ENCODE measurements at places on chromosomes 5 and 9. TPM values are rescaled to one million over a fixed set of nuclear protein-coding genes. Genes with fewer than 3 reads are reported as not detected.

DNA sequence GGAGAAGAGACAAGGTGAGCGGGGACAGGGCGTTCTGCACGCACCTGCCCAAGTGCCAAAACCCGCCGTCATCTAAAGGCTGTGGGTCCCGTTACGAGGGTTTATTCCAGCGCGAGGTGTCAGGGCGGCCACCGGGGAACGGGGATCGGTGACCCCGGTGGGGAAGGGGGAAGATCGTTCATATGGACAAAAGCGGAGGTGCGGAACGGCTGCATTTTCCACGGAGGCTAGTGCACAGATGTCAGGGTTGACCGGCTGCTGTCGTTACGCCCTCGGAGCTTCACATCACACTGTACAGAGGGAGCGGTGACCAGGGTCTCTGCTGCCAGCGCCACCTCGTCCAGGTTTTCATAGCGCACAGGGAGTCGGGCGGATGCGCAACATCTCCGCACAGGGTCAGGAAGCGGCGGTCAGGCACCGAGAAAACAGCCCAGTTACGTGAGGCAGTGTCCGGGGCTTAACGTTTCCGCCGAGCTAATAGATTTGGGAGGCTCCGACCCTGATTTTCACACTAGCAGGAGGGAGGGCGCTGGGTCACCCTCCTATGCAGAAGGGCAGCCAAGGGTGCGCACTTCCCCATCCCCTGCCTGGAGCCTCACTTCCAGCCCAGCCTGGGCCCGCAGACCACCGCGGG lies 13.5 kb downstream of the BTNL9 start:
- DNase-seq = no peak

DNA sequence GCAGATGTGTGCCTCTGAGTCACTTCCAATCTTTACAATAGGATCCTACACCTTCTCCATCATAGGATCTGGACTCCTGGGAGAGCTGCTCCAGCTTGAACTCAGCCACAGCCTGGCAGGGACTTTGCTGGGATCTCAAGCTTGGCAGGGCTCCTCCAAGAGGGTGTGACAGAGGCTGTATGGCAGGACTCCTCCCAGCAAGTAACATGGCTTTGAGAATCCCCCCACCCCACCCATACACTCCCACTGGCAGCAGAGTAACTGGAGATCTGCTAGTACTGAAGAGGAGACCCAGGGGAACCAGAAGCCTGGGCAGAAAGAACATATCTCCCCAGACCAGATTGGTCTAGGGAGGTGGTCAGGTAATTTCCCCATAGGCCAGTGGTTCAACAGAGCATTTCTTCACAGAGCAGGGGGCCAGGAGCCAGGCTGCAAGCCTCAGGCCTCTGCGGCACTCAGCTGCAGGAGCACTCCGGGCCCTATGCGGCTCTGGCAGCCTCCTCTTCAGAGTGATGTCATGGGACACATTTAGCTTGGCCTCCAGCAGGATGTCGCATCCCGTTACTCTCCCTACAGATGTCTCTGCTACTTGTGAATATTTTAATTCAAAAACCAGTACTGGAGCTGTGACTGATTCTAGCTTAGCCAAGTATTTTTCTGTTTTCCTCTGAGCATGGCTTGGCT lies 1.7 kb upstream of the ACSL6 start:
- DNase-seq = peak; percentile 58

- DNase-seq = no peak
Observed at GRCh38 chr9:116819116-116819515, 132.0 kb downstream of the TRIM32 start.

- no peak for DNase-seq
Observed at GRCh38 chr5:76457674-76458485, 54.8 kb downstream of the IQGAP2 start.

- peak; percentile 7 for DNase-seq
Observed at GRCh38 chr9:113737517-113738271, 138.4 kb upstream of the ZNF618 start.

GRCh38 chr9:126682113-126682810 lies 68.5 kb downstream of the LMX1B start:
- DNase-seq = no peak

DNA sequence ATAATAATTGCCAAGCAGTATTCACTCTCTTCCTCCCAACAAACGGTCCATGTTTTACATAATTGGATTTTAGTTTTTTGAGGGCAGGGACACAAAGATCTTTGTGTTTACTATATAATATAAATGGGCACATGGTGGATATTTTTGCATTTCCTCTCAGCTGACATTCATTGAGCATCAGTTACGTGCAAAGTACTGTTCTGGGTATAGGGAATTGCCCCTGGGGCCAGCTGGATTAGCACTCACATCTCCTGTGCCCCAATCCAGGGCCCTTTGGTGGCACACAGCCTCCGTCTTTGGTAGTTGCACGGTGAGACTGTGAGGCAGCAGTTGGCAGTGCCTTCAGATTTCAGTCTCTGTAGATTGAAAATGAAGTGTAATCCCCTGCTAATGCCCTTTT lies 1.6 kb downstream of the TDRD7 start:
- DNase-seq = no peak

DNA sequence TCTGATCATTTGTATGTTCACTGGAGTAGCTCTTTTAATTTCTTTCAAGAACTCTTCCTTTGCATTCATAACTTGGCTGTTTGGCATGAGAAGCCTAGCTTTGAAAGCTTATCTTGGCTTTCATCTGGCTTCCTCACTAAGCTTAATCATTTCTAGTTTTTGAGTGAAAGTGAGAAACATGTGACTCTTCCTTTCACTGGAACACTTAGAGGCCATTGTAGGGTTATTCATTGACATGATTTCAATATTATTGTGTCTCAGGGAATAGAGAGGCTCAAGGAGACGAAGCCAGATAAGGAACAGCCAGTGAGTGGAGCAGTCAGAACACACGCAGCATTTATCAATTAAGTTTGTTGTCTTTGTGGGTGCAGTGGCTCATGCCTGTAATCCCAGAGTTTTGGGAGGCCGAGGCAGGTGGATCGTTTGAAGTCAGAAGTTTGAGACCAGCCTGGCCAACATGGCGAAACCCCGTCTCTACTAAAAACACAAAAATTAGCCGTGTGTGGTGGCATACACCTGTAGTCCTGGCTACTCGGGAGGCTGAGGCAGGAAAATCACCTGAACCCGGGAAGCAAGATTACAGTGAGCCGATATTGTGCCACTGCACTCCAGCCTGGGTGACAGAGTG lies 98.3 kb downstream of the UGCG start:
- no peak for DNase-seq

- no peak for DNase-seq
Observed at GRCh38 chr5:96751203-96752169, 56.3 kb downstream of the ERAP1 start.

GRCh38 chr5:142845954-142846398 lies 75.8 kb downstream of the ARHGAP26 start:
- DNase-seq = no peak

DNA sequence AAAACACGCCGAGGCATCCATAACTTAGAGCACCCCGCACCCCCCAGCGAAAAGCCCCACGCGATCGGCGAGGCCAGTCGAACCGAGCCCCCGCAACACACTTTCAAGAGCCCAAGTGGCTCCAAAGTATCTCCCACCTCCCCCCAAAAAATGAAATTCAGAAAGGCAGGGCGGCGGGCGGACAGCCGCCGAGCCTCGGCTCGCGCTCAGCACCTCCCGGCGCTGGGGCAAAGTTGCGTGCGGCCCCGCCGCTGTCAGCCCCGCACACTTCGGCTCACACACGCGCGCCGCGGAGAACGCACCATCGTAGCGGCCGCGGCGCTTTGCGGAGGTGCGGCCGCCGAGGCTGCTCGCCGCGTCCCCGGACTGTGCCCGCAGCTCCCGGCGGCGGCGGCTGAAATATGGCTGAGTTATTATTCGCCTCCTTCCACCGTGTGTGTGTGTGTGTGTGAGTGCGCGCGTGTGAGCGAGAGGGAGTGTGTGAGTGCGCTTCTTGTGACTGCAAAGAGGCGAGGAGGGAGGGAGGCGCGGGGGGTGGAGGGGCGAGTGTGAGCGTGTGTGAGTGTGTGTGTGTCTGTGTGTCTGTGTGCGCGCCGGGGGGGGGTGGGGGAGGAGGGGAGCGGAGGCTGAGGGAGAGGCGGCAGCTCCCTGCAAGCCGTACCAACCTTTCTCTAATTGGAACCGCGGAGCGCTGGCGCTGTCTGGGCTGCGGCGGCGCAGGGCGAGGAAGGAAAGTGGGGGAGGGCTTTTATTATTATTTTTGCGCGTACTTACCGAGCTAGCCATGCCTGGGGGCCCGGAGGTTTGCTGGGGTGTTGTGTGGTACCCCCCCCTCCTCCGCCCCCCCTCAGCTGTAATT lies 599 bp downstream of the MLLT3 start:
- DNase-seq = peak; percentile 75

DNA sequence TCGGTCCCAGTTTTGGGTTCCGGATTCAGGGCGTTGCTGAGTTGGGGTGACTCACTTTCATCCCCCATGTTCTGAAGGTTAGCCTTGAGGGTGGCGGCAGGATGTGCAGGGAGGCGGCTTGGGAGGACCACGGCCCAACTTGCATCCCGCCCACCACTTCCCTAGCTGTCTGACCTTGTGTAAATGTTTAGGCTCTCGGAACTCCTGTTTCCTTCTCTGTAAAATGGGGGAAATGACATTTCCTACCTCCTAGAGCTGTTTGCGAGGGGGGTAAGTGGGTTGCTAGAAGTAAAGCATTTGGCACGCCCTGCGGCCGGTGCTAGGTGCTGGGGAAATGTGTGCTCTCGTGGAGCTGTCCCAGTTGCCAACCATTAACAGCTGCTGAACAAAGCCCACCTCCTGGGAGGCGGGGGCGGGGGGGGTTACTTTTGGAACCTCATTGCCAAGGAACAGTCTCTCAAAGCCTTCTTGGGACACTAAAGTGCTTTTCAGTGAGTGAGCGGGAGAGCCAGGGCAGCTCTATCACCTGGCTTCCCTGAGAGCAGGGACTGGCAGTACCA lies 27.5 kb downstream of the PTGES2 start:
- DNase-seq = no peak

DNA sequence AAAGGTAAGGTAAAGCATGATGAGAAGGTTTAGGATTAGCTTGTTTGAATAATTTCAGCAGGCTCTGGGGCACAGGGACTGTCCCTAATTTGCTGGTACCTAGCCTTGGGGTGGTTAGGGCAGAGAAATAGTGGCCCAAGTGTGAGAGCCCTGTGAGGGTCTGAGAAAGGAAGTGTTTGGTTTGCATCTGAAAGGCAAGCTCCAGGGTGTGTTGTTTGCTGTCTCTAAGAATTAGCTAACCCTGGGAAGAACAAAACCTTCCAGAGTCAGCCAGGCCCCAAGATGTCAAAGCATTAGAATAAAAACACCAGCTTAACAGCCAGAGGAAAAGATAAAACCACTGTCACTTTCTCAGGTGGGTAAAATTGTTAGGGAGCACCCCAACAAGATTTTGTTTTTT lies 31.0 kb downstream of the TMEM252 start:
- DNase-seq = no peak

GRCh38 chr9:75451045-75451444 lies 362.7 kb downstream of the OSTF1 start:
- no peak for DNase-seq

GRCh38 chr9:110143485-110143884 lies 64.5 kb downstream of the C9orf152 start:
- DNase-seq = no peak

GRCh38 chr5:19531374-19531952 lies 456.5 kb downstream of the CDH18 start:
- DNase-seq = no peak

- DNase-seq = no peak
Observed at GRCh38 chr9:116276651-116277121, 123.1 kb downstream of the PAPPA start.

DNA sequence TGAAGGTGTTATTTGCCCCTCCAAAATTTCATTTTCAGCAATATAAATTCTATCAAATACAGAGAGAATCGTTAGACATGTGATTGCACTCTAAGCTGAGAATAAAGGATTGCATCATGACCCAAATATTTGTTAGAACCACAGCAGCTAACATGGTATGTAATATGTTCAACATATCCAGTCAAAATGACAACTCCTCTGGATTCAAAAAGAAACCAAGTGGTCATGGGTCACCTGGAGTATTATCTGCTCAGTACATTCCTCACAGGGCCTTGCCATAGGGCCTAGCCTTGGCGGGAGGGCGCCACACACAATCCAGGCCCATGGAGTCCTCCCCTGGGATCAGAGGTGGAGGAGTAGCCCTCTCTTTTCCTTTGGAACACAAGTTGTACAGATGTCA lies 179.2 kb downstream of the HSD17B3 start:
- DNase-seq = no peak

- DNase-seq = no peak
Observed at GRCh38 chr5:132684922-132685720, 11.3 kb downstream of the IL4 start.

ITGA2 gene
- 1.1 TPM for total RNA-seq

CCDC69 gene
- 0.36 TPM for total RNA-seq

RAI14 gene
- total RNA-seq = 20.0 TPM

CCDC180 gene
- total RNA-seq = 14.2 TPM

SLC36A3 gene
- not detected for total RNA-seq

SCGB3A2 gene
- not detected for total RNA-seq

GLDC gene
- total RNA-seq = 30.3 TPM

SPINK13 gene
- total RNA-seq = not detected

GABRP gene
- total RNA-seq = not detected

Measured in cerebellum (tissue), 4 donors.